ENCODE measurements at places on chromosomes 3 and 15.

GRCh38 chr15:40930430-40931299, 1.5 kb downstream of the DLL4 start:
- DNase-seq, result no peak

DNA sequence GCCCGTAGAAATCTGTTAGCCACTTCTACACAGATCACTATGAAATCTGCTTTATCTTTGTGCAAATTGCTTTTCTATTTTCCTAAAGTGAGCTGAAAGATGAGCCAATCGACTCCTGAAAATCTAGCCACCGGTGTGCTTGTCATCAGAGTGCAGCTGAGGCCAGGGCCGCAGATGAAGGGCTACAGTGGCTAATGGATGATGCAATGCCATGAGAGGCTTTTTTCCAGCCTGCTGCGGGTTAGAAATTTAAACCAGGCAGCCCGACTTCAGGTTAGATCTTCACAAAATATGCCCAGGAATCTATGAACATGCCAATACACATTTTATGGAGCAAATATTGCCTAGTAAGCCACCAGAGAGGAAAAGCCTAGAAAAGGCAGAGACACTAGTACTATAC, 948.2 kb upstream of the CFAP20DC start:
- no peak for DNase-seq

GRCh38 chr3:12139111-12139511, 19.6 kb downstream of the TIMP4 start:
- DNase-seq, result no peak

GRCh38 chr3:187789872-187790271, 44.6 kb upstream of the BCL6 start:
- DNase-seq, result no peak

- no peak for DNase-seq
Measured at GRCh38 chr3:195860456-195860855, 47.9 kb downstream of the TNK2 start.

DNA sequence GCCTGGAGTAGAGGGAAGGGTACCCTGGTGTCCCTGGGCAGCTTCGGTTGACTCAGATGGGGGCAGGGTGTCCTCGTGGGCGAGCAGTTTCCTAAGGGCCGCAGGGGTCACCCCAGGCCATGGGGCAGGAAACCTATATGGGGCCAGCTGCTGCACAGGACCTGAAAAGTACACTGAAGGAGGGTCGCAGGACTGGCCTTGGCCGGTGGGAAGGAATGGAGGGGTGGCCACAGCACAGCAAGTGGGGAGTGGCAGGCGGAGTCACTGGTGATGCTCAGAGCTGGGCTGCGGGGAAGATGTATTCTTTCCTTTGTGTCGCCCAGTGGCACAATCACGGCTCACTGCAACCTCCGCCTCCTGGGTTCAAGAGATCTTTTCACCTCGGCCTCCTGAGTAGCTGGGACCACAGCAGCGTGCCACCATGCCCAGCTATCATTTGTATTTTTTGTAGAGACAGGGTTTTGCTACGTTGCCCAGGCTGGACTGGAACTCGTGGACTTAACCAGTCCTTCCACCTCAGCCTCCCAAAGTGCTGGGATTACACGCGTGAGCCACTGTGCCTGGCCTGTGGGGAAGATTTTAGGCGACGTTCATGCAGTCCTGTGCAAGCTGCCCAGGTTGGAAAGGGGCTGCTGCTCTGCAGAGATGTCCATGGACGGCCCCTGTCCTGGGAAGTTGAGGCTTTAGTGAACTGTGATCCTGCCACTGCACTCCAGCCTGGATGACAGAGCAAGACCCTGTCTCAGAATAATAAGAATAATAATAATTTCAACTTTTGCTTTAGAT, 57.2 kb downstream of the EFCAB12 start:
- no peak for DNase-seq

DNA sequence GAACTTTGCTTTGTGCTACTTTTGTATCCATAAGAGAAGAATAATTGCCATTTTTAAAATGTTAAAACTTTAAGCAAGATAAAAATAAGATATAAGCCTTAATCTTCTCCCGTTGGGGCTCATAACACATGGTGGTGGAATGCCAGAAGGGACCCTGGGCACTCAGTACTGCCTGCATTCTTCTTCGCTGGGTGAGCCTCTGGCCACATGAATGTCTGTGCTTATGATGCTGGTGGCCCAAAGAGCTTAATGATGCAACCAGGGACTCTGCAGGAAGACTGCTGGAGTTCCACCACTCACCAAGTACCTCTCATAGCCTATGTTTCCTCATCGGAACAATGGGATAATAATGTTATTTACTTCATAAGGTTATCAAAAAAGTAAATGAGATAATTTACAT, 103.6 kb downstream of the ERC2 start:
- DNase-seq, result no peak

- DNase-seq, result no peak
Measured at GRCh38 chr3:175902226-175902625, 1043.1 kb downstream of the NAALADL2 start.

DNA sequence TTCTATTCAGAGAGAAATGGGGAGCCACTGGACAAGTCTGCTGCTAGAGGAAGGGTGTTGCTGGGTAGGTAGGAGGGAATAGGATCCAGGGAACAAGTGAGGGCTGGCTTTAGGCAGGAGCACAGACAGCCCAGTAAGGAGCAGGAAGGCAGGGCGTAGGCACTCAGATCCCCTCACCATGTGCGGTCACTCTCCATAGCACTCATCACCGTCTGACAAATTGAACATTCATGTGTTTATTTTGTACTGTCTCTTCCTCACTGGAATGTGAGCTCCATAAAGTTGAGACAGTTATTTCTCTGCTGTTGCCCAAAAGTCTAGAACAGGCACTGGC, 24.2 kb upstream of the LRRC34 start:
- no peak for DNase-seq

- DNase-seq, result no peak
Measured at GRCh38 chr3:195120267-195120601, 150.7 kb downstream of the XXYLT1 start.

DNA sequence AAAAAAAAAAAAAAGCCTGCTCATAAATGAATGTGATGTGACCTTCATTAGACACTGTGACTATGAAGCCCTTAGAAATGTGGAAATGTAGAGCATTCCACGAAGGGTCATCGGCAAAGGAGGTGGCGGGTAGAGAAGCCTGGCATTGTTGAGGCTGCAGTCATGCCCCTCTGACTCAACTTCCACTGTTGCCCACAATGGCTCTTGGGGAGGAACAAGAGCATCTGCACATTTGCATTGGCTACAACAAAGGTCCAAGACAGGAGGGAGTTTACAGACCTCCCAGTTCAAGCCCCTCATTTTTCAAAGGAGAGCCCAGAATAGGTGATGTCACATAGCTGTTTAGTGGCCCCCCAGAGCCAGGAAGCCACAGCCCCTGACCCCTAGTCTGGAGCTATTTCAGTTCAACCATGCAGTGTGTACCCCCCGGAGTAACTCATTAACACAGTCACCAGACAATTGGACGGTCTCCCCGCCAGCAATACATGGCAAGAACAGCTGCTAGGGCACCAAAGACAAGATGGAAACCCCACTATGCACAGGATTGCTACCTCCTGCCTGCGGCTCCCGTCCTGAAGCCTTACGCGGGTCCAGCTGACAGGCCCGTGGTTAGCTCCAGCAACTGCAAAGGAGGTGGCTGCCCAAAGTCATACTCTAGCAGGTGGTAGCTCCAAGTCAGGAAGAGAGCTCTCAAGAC, 56.2 kb downstream of the SH3BP5 start:
- DNase-seq, result no peak

- DNase-seq, result no peak
Measured at GRCh38 chr3:35633332-35634124, 5.8 kb upstream of the ARPP21 start.

DNA sequence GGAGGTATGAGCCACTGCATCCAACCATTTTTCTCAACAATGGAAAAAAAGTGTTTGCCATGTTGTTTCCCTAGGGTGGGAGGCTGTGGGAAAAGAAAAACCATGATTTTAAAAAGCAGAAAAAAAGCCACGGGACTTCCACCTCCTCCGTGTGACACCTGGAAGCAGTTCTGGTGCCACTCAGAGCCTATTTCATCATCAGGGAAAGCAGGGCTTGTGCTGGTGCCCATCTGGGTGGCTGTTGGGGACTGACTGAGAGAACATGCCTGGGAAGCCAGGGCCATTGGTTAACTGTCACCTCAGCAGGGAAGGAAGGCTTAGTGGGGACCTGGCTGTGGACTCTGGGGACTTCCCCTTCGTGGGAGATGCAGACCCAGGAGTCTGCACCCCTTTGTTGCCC, 7.3 kb downstream of the RNU5B-1 start:
- no peak for DNase-seq

GRCh38 chr15:94053626-94054025, 177.7 kb upstream of the MCTP2 start:
- no peak for DNase-seq
